ENCODE measurements at places on chromosomes 1 and 21. TPM values are rescaled to one million over a fixed set of nuclear protein-coding genes. Genes with fewer than 3 reads are reported as not detected.

DNA sequence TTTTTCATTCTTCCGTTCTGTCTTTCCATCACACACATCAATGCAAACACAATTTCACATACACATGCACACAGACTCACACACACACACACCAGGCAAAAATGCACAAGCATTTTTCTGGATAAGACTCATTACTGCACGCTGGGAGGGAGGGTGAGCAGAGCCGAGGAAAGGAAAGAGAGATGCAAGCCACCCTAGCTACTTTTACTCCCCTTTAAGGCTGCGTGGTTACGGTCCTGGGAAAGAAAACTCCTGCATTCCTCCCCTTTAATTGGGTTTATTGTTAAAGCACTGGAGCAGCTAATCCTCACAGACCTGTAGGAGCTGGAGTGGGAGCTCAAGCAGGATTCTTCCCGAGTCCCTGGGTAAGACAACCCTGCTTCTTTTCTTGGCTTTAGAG, at the start of gene CAMK1G:
Gene CAMK1G (plus strand): TSS at position 307 of the 400 bp plus-strand sequence. CDS start 11,270 bp downstream, outside the sequence.
- peak; percentile 32 for DNase-seq

HSD11B1 gene
- total RNA-seq, result 18.0 TPM

CYP4A11 gene
- total RNA-seq, result not detected

- DNase-seq, result peak; percentile 15
Measured at GRCh38 chr1:166032572-166033371, 134.0 kb downstream of the FAM78B start.

DNA sequence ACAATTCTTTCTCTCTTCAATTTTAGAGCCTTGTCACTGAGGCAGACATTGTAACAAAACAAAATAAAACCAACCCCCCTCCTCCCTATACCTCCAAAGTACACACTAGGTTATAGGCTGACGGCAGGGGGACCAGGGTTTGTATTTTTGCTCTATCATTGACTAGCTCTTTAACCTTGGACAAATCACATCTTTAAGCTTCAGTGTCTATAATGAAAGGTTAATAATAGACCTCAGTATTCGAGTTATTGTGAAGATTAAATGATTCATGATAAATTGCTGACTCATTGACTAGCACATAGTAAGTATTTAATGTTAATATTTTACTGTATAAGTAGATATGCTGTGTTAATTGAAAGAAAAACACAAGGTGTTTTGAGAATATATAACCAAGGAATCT, 1267.6 kb upstream of the ADGRL2 start:
- no peak for DNase-seq

DNA sequence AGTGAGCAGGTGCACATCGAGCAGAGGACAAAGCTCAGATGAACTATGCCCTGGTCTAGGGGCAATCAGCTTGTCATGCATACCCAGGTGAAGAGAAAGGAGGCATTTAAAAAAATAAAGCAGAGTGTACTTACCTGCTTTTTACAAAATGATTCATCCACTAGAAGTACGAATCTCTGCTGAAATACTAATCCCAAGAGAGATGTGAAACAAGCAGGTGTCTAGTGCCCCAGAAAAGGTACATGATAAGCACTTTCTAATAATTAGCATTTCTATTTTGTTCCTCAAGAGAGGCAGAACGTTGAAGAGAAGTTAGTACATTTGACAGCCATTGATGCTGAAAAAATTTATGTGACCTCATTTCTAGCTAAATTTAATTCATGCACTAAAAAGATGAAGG, 31.1 kb downstream of the CHODL start:
- no peak for DNase-seq

HSPA6 gene
- total RNA-seq, result 2.5 TPM

Data from testis (tissue), 5 donors.